ENCODE measurements at places on chromosomes 16 and 17. TPM values are rescaled to one million over a fixed set of nuclear protein-coding genes. Genes with fewer than 3 reads are reported as not detected.

GRCh38 chr16:55102531-55102930, 171.9 kb downstream of the IRX5 start:
- no peak overlapping the region for H3K27ac ChIP-seq
- H3K36me3 ChIP-seq, result no peaks in the 10 kb centered on the region
- no peaks in the 10 kb centered on the region for H3K4me1 ChIP-seq
- DNase-seq, result no peak
- no peak overlapping the region for H3K4me3 ChIP-seq
- no peaks in the 10 kb centered on the region for H3K27me3 ChIP-seq

GRCh38 chr17:77916264-77916663, 42.2 kb upstream of the TNRC6C start:
- DNase-seq, result no peak
- H3K27ac ChIP-seq, result no peak overlapping the region
- no peaks in the 10 kb centered on the region for H3K36me3 ChIP-seq
- peaks cover 19% of the 10 kb centered on the region for H3K4me1 ChIP-seq
- H3K27me3 ChIP-seq, result peaks cover 35% of the 10 kb centered on the region
- H3K4me3 ChIP-seq, result no peak overlapping the region

OR3A3 gene
- total RNA-seq, result not detected

NETO2 gene
- 38.2 TPM for total RNA-seq

DNA sequence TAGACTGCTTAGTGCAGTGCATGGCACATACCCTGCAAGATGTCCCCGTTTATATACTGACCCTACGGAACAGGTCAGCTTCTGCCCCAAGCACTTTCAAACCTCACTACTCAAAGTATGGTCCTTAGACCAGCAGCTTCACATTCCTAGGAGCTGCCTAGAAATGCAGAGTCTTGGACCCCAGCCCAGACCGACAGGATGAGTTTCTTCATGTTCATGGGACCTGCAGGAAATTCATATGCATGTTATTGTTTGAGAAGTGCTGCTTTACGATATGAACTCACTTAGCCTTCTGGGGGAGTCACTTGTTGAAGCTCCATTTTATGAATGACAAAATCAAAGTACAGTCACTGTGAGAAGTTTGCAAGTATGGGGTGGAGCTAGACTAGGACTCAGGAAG, 82.6 kb downstream of the DYNLRB2 start:
- no peaks in the 10 kb centered on the region for H3K27me3 ChIP-seq
- H3K4me1 ChIP-seq, result no peaks in the 10 kb centered on the region
- H3K27ac ChIP-seq, result no peak overlapping the region
- H3K36me3 ChIP-seq, result no peaks in the 10 kb centered on the region

GRCh38 chr16:85141491-85142128, 29.3 kb upstream of the CIBAR2 start:
- no peak overlapping the region for H3K4me3 ChIP-seq
- H3K27ac ChIP-seq, result no peak overlapping the region
- DNase-seq, result no peak
- H3K4me1 ChIP-seq, result peaks cover 22% of the 10 kb centered on the region

FAM171A2 gene
- total RNA-seq, result 7.6 TPM

GRCh38 chr17:42422412-42422957, 571 bp downstream of the CAVIN1 start:
- no peaks in the 10 kb centered on the region for H3K27me3 ChIP-seq
- no peaks in the 10 kb centered on the region for H3K36me3 ChIP-seq
- DNase-seq, result no peak
- H3K27ac ChIP-seq, result peak overlapping the region; percentile 89
- peak overlapping the region; percentile 88 for H3K4me3 ChIP-seq

GRCh38 chr16:10332241-10332640, 53.6 kb upstream of the ATF7IP2 start:
- no peaks in the 10 kb centered on the region for H3K27me3 ChIP-seq
- no peak for DNase-seq
- H3K27ac ChIP-seq, result peak overlapping the region; percentile 66
- no peaks in the 10 kb centered on the region for H3K4me1 ChIP-seq
- H3K36me3 ChIP-seq, result no peaks in the 10 kb centered on the region
- no peak overlapping the region for H3K4me3 ChIP-seq

DHRS7C gene
- total RNA-seq, result not detected

KRTAP4-2 gene
- not detected for total RNA-seq

GRCh38 chr17:58378733-58379510, 26.9 kb upstream of the SUPT4H1 start:
- DNase-seq, result no peak
- H3K27me3 ChIP-seq, result no peaks in the 10 kb centered on the region
- H3K4me3 ChIP-seq, result no peak overlapping the region

DNA sequence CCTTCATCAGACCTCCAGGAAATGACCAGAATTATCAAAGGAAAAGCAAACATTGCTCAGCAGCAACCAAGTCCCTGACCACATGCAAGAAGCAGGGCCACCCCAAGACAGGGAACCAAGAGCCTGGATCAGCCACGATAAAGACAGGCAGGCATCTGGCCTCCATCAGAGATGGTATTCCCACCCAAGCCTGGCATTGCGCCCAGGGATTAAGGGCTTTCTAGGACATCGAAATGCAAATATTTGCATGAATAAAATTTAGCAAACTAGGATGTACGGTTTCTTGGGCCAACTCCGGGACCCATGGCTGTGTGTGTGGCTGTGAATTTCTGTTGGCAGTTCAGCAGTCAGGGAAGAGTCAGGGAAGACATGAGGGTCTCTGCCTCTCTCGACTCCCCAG, 241.4 kb upstream of the DYNLRB2 start:
- no peaks in the 10 kb centered on the region for H3K36me3 ChIP-seq
- H3K4me1 ChIP-seq, result no peaks in the 10 kb centered on the region
- H3K27me3 ChIP-seq, result no peaks in the 10 kb centered on the region
- no peak overlapping the region for H3K27ac ChIP-seq

TVP23A gene
- not detected for total RNA-seq

DNA sequence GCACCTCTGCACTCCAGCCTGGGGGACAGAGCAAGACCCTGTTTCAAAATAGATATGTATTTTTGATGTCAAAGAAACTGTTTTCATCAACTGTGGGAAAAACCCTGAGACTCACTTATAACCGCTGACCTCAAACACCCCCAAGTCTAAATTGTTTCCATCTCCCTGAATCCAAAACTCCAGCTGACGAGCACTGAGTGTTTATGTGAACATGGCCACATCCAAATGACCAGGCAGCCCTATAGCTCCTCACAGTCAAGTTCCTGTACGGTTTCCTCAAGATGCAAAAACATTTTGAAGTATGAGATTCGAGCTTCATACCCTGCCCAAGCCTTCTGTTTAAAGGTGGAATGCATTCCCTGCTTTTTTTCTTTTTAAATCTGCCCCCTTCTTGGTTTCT, 45.3 kb upstream of the ZCCHC14 start:
- no peaks in the 10 kb centered on the region for H3K4me1 ChIP-seq
- no peak overlapping the region for H3K27ac ChIP-seq
- no peaks in the 10 kb centered on the region for H3K27me3 ChIP-seq
- DNase-seq, result no peak
- no peaks in the 10 kb centered on the region for H3K36me3 ChIP-seq

PPP1R1B gene
- 45.7 TPM for total RNA-seq

CRLF3 gene
- total RNA-seq, result 28.6 TPM

GRCh38 chr16:80008857-80009256, 408.3 kb upstream of the MAF start:
- DNase-seq, result no peak
- H3K27me3 ChIP-seq, result no peaks in the 10 kb centered on the region
- no peak overlapping the region for H3K27ac ChIP-seq

DNA sequence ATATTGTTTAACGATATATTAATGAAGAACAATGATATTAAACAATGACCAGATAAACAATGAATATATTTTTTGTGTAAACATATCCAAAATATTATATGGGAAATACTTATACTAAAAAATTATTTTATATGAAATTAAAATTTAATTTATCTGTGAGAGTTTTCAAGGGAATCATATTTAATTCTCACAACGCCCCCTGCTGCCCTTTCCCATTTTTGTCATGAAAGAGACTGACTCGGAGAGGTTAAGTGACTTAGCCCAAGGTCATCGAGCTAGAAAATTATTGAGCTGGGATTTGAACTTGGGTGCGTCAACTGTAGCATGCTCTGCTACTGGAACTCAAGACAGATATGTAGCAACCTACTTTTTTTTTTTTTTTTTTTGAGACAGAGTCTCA, 7.2 kb upstream of the MYCBPAP start:
- no peaks in the 10 kb centered on the region for H3K36me3 ChIP-seq
- H3K27me3 ChIP-seq, result no peaks in the 10 kb centered on the region
- DNase-seq, result no peak
- H3K27ac ChIP-seq, result no peak overlapping the region
- H3K4me3 ChIP-seq, result no peak overlapping the region

DNA sequence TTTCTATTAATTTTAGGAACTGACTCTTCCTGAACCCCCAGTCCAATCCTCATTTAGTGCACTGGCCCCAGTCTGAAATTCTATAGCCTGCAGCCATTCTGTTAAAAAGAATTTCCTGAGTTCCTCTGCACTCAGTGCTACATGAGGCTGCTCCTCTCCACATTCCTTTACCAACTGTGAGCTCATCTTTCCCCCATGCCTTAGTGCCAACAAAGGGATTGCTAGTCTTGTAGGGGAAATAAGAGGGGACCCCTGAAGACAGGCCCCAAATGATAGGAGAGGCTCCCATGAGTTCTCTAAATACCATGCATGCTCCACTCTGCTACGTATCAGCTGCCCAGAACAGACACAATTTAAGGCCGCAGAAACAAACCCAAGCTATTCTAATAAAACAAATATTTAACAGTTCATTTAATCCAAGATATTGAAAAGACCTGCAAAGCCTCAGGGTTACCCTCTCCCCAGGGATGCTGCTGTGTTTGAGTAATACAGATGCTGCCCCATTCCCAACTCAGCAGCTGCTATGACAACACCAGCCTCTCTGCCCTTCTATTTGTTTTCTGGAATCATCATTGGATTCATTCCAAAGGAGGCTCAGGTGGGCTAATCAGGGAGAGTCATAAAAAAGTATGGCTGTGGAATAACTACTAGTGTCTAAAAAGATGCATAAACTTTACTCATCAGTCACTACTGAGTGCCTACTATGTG, 228.5 kb downstream of the TOX3 start:
- DNase-seq, result no peak
- H3K4me3 ChIP-seq, result no peak overlapping the region
- no peaks in the 10 kb centered on the region for H3K4me1 ChIP-seq
- no peaks in the 10 kb centered on the region for H3K36me3 ChIP-seq
- no peak overlapping the region for H3K27ac ChIP-seq

TLCD2 gene
- 7.0 TPM for total RNA-seq

- H3K27ac ChIP-seq, result no peak overlapping the region
- H3K36me3 ChIP-seq, result no peaks in the 10 kb centered on the region
- no peaks in the 10 kb centered on the region for H3K4me1 ChIP-seq
- no peak overlapping the region for H3K4me3 ChIP-seq
- peaks cover 19% of the 10 kb centered on the region for H3K27me3 ChIP-seq
- no peak for DNase-seq
Measured at GRCh38 chr16:16938009-16938408, 532.8 kb downstream of the XYLT1 start.
